ENCODE measurements at places on chromosomes 12 and 14. TPM values are rescaled to one million over a fixed set of nuclear protein-coding genes. Genes with fewer than 3 reads are reported as not detected.

The SERPINA9 gene
- polyA plus RNA-seq = not detected

The NAP1L1 gene
- 145 TPM for polyA plus RNA-seq

GRCh38 chr12:59452746-59453145 is 143.1 kb upstream of the SLC16A7 start:
- no peak for DNase-seq
- H3K4me3 ChIP-seq = no peak overlapping the region
- no peaks in the 10 kb centered on the region for H3K4me1 ChIP-seq
- no peaks in the 10 kb centered on the region for H3K27me3 ChIP-seq

GRCh38 chr14:58736606-58737005 is 98.8 kb downstream of the DACT1 start:
- no peak overlapping the region for H3K27ac ChIP-seq
- H3K27me3 ChIP-seq = no peaks in the 10 kb centered on the region
- no peak for DNase-seq
- no peaks in the 10 kb centered on the region for H3K4me1 ChIP-seq
- no peak overlapping the region for H3K4me3 ChIP-seq
- no peaks in the 10 kb centered on the region for H3K36me3 ChIP-seq

DNA sequence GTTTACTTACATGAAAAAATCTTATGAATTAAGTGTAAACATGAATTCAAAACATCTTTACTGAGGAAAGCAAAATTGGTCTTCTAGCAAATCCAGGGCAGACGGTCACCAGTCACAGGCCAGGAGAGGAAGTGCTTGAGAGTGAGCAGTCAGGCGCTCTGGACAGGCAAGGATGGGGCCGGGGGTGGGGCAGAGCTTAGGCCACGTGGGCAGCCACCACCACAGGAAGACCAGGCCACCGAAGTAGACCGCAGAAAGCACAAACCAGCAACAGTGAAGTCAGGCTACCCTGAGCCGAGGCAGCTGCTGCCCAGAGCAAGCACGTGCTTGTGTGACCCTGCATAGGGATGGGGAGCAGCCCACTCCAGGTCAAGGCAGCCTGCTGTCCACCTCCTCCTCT is 33.5 kb downstream of the SLC6A12 start:
- H3K27me3 ChIP-seq = no peaks in the 10 kb centered on the region
- H3K4me1 ChIP-seq = peaks cover 10% of the 10 kb centered on the region
- no peak for DNase-seq

DNA sequence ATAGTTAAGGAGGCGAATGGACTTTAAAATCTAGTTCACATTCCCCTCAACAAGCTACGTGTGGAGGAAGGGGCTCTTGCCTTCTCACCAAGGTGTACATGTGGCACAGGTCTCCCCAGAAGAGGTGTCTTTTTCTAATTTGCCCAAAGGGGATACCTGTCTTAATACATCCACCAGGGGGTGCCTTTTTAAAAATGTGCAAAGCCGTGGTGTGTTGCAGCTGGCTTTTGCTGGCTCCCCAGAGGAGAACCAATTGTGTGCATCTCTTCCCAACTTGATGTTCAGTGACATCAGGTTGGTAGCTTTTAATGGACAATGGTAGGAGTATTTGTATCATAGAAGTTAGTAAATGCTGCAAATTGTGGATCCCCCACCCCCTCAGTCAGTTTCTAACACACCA is 33.8 kb downstream of the CREBL2 start:
- no peaks in the 10 kb centered on the region for H3K36me3 ChIP-seq
- H3K4me1 ChIP-seq = no peaks in the 10 kb centered on the region
- no peak for DNase-seq
- no peaks in the 10 kb centered on the region for H3K27me3 ChIP-seq

DNA sequence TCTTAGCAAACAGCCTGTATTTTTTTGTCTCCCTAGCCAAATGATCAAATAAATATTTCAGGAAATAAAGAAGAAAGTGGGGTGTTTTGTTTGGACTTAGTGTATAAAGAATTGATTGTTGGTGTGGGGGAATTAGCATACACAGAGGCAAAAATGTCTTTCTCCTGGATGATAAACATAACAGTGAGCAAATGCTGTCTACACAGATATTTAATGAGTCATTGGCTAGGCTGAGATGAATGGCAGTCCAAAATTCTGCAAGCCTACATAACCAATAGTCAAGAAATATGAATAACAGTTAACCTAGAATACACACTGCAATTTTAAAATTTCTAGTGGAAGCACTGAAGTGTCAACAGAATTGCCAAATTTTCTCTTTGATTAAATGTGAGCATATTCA is 35.8 kb downstream of the MYF5 start:
- H3K36me3 ChIP-seq = no peaks in the 10 kb centered on the region
- no peak overlapping the region for H3K27ac ChIP-seq
- H3K27me3 ChIP-seq = no peaks in the 10 kb centered on the region
- DNase-seq = no peak
- H3K4me3 ChIP-seq = no peak overlapping the region
